ENCODE measurements at places on chromosomes 6 and 20.

GRCh38 chr6:74074645-74075044 lies 378.6 kb downstream of the CD109 start:
- DNase-seq, result no peak

- no peak for DNase-seq
Observed at GRCh38 chr6:79399499-79399898, 137.7 kb downstream of the LCA5 start.

DNA sequence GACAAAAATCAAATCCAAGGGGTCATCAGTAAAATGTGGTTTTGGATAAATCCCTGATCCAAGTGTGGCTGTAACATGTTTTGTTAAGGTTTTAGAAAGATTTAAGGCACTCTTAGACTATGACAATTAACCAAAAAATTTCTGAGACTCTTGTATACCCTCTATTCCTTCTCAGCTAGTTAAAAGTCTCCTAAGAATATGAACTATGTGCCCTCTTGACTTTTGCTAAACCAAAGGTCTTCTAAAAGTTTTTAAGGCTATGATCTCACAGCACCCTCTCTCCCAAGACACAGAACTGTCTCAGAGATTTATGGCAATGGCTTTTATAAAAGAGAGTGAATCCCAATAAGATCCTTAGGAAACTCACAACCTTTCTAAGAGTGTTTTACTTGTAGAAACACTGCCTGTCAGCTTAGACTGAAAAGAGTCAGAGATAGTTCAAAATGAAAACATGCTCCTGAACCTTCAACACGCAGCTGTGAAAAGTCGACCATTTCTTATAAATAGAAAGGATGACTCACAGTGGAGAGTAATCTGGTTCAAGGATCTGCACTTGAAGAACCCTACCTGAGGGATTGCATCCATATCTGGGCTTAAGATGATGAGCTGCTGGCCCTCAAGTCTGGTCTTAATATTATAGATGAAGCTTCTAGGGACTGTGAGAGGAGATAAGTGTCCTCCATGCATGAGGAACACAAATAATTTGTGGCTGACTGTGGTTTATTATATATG lies 388.4 kb upstream of the GJE1 start:
- no peak for DNase-seq

- DNase-seq, result no peak
Observed at GRCh38 chr6:81934936-81935335, 182.5 kb upstream of the TENT5A start.

All from hematopoietic multipotent progenitor cell treated with erythropoietin and hydrocortisone succinate and interleukin-3 and kit ligand, for 6 days (in vitro differentiated cells).